ENCODE measurements at places on chromosomes 16 and 17. TPM values are rescaled to one million over a fixed set of nuclear protein-coding genes. Genes with fewer than 3 reads are reported as not detected.

UMOD gene
- not detected for total RNA-seq

EXOC7 gene
- 63.3 TPM for total RNA-seq

SMPD3 gene
- 0.07 TPM for total RNA-seq

DBNDD1 gene
- 0.94 TPM for total RNA-seq

SPATA22 gene
- total RNA-seq = not detected

MYH11 gene
- not detected for total RNA-seq

EPOP gene
- total RNA-seq = 38.0 TPM

NACA2 gene
- total RNA-seq = not detected

TMEM11 gene
- 27.2 TPM for total RNA-seq

C17orf113 gene
- 0.26 TPM for total RNA-seq

KIF18B gene
- total RNA-seq = 42.9 TPM

SMTNL2 gene
- not detected for total RNA-seq

HAGHL gene
- 15.2 TPM for total RNA-seq

LITAFD gene
- total RNA-seq = not detected

C16orf54 gene
- 25.2 TPM for total RNA-seq

ODF4 gene
- total RNA-seq = not detected

CSH2 gene
- not detected for total RNA-seq

ABCC12 gene
- total RNA-seq = not detected

PLLP gene
- total RNA-seq = not detected

CXCL16 gene
- 3.1 TPM for total RNA-seq

ENDOV gene
- total RNA-seq = 16.1 TPM

OTOA gene
- total RNA-seq = not detected

KRTAP4-12 gene
- total RNA-seq = not detected

KREMEN2 gene
- not detected for total RNA-seq

TLK2 gene
- 31.6 TPM for total RNA-seq

RNF43 gene
- total RNA-seq = 0.93 TPM

C16orf46 gene
- total RNA-seq = 0.44 TPM

ARHGAP23 gene
- 1.4 TPM for total RNA-seq

CTF1 gene
- total RNA-seq = 0.43 TPM

USP10 gene
- 108 TPM for total RNA-seq

TMEM256 gene
- 87.0 TPM for total RNA-seq

PIK3R6 gene
- 0.71 TPM for total RNA-seq

SRP68 gene
- 142 TPM for total RNA-seq

Data from activated CD4-positive, alpha-beta memory T cell treated with anti-CD3 and anti-CD28 coated beads for 36 hours (primary cell).